ENCODE measurements at places on chromosomes 2 and 18.

DNA sequence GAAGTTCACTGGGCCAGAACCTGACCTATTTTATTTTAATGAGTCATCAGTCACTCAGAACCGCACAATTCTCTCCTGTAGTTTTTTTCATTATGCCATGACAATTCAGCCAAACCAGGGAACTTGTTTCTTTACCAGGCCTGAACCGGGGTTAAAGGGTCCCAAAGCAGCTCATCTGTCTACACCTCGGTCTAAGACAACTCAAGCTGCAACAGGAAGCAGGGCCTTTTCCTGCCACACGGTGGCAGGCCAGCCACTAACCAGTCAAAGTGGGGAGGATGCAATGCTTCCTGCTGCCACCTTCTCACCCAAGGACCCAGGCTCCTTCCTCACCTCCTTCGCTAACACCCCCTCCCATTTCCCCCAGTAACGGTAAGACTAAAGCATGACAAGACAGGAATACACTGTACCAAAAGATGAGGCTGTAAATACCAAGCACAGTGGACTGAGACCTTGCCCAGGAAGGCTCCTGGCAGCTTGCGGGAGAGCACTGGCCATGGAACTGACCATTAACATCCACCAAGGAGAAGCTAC is 56.7 kb upstream of the ACKR3 start:
- DNase-seq = no peak

GRCh38 chr2:219475697-219476651 is 22.7 kb upstream of the GMPPA start:
- no peak for DNase-seq

DNA sequence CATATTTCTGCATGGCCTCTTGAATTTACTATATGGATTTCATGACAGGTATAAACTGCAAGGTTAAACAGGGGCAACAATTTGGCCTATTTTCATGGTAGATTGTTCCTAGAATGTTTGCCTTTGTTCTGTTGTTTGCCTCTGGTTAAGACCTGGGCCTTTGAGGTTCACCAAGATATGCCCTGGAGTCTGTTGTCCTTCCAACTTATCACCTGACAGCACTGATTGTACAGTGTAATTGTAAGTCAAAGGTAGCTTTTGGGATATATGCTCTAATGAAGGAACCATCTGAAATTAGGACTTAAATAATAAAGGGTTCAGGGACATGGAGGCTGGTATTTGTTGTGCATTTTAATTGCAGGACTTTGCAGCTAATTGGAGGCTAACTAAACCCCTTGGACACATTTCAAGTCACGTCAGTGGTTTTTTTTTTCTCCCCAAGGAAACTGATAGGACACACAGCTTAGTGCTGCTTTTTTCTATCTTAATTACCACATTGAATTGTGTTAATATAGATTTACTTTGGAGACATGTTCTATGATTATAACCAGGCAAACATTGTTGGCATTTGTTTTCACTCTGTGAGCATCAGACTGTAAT is 771.2 kb upstream of the LINC00305 start:
- no peak for DNase-seq

DNA sequence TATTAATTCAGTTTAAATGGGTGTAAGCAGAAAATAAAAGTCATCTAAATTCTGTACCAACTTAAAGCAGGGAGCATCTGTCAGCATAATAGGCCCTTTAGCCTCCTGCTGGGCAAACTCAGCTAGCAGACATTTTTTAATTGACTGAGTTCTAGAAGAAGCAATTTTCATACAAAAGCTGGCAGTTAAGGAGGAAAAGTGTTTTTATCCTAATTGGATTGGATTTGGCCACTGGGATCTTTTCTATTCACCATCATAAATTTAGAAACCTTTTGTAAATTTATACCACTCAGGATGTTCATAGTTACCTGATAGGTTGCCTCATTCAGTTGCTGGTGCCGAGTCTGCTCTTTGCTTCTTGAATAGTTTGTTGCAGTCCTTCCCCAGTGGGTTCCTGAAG is 262.7 kb upstream of the FSIP2 start:
- no peak for DNase-seq

- no peak for DNase-seq
These were observed 25.9 kb upstream of the RAMP1 start for GRCh38 chr2:237833546-237833945.

DNA sequence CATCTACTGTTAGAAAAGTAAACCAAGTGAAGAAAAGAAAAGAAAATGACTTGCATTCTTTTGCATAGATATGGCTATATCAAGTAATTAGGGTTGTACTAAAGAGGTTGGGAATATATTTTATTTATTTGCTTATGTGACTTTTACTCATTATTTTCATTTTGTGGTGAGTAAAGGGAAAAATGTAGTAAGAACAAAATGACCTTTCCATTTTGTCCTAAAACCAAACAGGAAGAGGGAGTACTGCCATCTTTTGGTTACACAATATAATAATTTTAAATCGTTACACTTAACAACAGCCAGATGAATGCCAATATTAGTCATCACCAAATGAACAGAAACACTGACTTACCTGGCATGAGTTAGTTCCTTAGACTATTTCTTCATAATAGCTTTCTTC is 47.3 kb upstream of the NDUFV2 start:
- DNase-seq = peak; percentile 79

- DNase-seq = peak; percentile 23
These were observed 126.0 kb downstream of the OSBPL1A start for GRCh38 chr18:24271381-24272228.

GRCh38 chr2:222034058-222034457 is 264.7 kb downstream of the PAX3 start:
- DNase-seq = no peak

- DNase-seq = peak; percentile 13
These were observed at the start of gene DRC1 for GRCh38 chr2:26401739-26402541. Gene DRC1 (plus strand): TSS chr2:26401920. CDS start chr2:26401990, 70 bp downstream.

GRCh38 chr2:199055336-199055735 is 402.4 kb downstream of the SATB2 start:
- no peak for DNase-seq

- DNase-seq = no peak
These were observed 79.6 kb downstream of the LRATD1 start for GRCh38 chr2:14712111-14712510.

- DNase-seq = no peak
These were observed 53.2 kb upstream of the CCDC85A start for GRCh38 chr2:56130463-56131070.

DNA sequence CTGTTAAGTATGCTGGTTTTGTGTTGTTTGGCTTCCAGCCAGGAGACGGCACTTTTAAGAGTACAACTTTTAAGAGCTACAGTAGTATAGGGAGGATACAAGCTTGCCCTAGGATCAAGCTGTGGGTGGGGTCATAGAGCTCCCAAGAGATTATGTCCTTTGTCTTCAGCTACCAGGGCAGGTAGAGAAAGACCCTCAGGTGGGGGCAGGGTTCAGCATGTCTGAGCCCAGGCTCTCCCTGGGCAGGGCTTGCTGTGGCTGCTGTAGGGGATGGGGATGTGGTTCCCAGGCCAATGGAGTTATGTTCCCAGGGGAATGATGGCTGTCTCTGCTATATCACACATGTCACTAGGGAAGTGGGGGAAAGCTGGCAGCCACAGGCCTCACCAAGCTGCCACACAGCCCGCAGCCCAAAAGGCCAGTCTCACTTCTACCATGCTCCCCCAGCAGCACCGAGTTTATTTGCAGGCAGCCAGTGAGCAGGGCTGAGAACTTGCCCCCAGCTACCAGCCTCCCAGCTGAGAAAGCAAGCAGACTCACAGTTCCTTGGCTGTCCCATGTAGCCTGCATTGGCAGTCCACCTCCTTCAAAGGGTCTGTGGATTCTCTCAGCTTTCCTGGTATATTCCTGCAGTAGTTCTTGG is 105.7 kb upstream of the ERBB4 start:
- no peak for DNase-seq

GRCh38 chr2:183093857-183094657 is 15.5 kb downstream of the DUSP19 start:
- no peak for DNase-seq

DNA sequence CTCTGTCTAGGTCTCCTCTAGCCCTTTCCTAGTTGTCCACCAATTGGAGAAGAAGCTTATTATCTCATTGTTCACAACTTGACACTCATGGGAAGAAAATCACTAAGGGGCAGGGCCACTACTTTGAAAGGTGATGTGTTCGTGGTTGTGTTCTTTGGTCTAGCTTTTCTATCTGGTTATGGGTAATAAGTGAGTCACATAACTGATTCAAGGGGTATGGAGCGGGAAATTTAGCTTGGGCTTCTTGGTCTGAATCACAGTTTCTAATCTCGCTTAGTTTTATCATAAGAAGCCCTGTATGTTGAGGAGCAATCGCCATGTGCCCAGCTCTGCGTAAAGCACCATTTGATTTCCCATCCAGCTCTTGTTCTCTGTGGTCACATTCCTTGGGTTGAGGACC is 18.7 kb upstream of the DYTN start:
- no peak for DNase-seq

- no peak for DNase-seq
These were observed 84.6 kb downstream of the FAM210A start for GRCh38 chr18:13641551-13642439.

DNA sequence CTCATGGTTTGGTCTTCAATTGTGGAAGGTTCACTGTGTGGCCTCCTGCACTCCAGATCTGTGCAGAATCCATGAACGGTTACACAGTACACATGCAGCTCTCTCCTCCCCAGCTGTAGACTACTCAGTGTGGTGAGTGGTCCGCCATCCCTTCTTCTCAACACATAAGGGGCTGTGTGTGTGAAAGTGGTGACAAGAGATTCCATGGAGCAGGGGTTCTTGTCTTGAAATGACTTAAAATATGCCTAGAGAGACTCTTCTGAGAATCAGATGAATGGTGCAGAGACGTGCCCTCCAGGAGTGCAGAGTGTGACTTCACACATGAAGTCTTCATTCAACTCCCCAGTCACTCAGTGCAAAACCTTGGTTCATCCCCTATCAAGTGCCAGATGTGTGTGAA is 151.0 kb upstream of the COPS8 start:
- DNase-seq = no peak

DNA sequence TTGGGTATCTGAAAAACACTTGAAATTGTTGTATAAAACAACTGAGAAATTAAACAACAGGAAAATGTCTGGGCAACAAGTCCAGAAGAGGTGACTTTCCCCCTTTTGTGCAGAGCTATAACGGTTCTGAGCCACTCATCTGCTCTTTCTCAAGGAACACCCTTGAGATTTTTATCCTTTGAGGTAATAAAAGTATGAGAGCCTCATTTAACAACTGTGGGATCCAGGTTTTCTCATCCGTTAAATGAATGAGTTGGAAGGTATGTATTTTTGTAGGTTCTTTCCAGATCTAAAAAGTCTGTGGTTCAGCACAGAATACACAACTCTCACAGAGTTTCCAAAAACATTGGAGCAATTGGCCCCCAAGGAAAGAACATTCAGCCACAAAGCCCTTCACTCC is 93.0 kb downstream of the ANKRD44 start:
- no peak for DNase-seq

DNA sequence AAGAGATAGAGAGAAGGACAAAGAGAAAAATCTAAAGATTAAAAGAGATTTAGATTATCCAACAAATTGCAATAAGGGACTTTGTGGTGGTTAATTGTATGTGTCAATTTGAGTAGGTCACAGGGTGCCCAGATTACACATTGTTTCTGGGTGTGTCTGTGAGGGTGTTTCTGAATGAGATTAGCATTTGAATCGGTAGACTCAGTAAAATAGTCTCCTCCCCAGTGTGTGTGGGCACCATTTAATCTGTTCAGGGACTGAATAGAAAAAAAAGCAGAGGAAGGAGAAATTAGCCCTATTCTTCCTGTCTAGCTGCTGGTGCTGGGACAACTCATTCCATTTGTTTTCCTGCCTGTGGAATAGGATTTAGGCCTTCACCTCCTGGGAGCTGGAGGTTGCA is 339.8 kb upstream of the EPHA4 start:
- DNase-seq = no peak

GRCh38 chr18:61019338-61020301 is 313.6 kb upstream of the CDH20 start:
- DNase-seq = no peak

DNA sequence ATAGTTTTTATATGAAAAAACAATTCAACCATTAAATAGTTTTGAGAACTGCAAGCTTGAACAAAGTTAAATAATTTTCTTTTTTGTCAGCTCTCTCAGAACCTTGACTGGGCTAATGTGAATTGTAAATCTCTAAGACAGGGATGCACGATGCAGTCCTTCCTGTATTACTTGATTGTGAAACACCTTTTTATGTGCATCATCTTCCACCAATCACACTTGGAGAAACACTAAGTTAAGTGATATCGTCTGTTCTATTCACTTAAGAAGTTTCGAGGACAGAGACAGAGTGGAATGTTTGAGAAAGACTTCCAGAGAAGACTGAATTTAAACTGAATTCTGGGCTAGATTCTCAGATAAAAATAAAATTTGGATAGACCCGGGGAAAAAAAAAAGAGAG is 238.2 kb downstream of the MREG start:
- no peak for DNase-seq

- peak; percentile 52 for DNase-seq
These were observed 79.8 kb upstream of the LRPPRC start for GRCh38 chr2:44075541-44075940.

DNA sequence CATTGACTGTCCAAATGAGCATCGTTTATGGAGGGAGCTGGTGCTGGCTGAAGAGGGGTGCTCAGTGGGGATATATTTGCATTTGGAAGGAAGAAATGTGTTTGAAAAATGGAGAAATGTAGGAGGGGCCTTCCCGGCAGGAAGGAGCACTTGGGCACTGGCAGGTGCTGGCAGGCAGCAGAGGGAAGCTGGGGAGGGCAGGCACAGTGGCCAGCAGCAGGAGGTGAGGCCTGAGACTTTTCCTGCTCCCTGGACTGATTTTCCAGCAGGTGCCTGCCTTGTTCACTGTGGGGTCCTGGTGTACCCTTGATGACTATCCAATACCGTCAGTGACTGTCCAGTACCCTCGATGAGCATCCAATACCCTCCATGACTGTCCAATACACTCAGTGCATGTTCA is 20.8 kb upstream of the HPCAL1 start:
- no peak for DNase-seq

DNA sequence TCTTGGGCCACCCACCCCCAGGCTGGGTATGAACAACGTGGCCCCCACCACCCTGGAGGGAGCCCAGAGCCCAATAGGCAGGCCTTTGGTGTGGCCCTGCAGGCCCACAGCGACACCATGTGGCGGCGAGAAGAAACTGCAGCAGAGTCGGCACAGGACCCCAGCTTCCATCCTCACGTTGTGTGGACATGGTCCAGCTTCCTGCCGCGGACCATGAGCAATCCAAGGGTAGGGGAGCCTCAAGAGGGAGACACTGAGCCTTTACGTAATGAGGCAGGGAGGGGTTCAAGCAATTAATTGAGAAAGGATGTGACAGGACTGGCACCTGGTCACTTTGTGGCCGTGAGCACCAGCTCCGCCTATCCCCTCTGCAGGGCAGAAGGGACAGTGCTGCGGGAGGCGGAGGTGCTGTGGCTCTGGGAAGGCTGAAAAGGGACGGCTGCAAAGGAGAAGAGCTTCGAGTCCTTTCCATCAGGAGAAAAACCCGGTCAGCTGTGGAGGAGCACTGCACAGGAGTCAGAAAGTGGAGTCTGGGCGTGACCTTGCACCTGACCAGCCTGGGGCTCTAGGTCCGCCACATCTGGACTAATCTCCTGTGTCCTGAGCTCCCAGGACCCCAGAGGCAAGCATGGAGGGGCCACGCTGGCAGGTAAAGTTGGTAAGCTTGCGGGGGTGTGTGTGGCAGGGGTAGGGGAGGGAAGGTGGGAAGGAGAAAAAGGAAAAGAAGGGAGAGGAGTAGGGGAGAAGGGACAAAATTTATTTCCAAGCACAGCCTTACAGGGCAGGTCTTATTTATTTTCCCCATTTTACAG is 44.9 kb downstream of the TMEM37 start:
- DNase-seq = no peak

- no peak for DNase-seq
These were observed 330.1 kb downstream of the CMPK2 start for GRCh38 chr2:6535572-6535971.
